ENCODE measurements at places on chromosomes 7 and 10. TPM values are rescaled to one million over a fixed set of nuclear protein-coding genes. Genes with fewer than 3 reads are reported as not detected.

Gene SEM1
- 27.5 TPM for total RNA-seq

DNA sequence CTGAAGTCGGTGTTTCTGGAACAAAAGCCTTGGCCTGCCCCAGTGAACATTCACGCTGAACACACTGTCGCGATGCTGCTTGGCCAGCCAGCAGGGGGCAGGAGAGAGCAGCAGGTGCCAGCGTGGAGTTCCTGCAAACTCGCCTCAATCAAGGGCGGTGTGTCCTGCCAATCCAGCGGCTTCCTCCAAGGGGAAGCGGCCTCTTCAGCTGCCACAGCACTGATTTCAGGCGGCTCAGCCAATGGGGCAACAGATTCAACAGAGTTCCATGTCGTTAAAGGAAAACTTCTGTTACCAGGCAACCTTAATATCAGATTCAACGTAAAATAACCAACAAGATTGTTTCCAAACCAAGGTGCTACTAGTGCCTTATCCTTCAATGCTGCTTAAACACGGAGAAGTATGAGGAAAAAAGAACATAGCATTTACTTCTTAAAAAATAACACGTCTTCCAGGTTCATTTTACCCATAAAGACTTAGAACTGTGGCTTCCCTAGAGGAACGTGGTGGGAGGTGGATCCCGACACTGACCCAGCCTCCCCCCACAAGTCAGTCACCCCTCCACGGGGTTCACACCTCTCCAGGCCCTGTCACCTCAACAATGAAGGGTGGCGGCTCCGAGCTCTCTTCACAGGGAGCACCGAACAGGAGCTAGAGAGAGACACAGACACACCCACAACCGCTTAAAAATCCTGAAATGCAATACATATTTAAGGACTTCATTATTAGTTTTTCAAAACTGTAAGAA lies 178.2 kb downstream of the DIP2C start:
- DNase-seq, result peak; percentile 79

Gene SLC25A40
- total RNA-seq, result 34.5 TPM

- peak; percentile 61 for DNase-seq
Observed at GRCh38 chr10:92142949-92143348, 147.9 kb downstream of the CPEB3 start.

- no peak for DNase-seq
Observed at GRCh38 chr7:49797987-49798660, 24.7 kb downstream of the VWC2 start.

DNA sequence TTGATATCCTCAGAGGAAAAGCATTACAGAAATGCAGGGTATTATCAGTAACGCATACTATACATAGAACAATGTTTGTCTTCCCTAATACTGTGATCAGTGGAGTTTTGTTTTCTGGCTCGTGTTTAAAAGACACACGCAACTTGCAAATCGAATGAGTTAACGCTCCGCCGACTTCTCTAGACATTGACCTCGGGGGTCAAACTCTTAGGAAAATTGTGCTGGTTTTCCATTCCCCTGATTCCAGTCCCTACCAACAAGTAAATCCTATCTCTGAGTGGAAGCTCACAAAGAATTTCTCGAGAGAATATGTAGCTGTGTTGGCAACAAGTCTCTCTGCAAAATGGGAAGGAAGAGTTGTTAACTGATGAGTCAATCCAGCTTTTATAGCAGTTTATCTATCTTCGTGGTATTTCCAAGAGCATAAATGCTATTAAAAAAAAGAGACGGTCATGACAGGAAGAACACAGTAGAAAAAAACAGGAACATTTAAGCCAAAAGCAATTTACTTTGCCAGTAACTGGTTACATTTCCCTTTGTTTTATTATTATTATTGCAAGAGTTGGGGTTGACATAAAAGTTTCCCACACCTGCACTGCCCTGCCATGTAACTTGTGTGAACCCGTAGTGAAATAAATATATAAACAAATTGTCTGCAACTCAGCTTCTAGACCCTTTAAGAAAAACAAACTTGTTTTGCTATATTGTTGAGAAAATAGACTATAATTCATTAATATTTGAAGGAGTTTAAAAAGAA lies 144.4 kb downstream of the ARID5B start:
- peak; percentile 58 for DNase-seq

Gene ZNF488
- total RNA-seq, result not detected

Gene GRM3
- total RNA-seq, result not detected

DNA sequence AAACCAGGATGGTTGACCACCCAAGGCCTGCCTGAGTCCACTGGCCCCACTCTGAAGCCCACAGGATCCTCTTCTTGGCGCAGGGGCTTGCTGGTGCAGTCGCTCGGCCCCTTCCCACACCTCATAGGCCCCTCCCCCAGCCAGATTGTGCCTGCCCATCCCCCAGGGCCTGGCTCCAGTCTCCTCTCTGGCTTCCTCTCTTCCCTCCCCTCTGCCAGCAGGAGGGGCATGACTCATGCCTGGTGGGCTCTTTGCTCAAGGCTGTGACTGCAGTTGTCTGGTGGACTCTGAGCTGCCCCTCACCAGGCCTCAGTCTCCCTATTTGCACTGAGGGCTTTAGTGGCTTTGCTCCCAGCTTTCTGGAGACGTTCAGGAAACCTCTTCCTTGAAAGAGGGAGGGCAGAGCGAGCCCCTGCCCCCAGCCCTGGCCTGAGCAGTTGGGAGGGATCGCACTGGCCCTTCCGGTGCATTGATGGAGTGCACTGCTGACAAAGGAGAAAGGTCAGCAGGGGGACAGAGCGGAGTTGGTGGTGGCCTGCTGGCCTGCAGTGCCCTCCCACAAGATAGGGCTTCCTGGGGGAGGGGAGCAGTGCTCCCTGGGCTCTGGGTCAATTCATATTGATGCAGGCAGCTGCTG lies 60.7 kb downstream of the ZMIZ1 start:
- no peak for DNase-seq

DNA sequence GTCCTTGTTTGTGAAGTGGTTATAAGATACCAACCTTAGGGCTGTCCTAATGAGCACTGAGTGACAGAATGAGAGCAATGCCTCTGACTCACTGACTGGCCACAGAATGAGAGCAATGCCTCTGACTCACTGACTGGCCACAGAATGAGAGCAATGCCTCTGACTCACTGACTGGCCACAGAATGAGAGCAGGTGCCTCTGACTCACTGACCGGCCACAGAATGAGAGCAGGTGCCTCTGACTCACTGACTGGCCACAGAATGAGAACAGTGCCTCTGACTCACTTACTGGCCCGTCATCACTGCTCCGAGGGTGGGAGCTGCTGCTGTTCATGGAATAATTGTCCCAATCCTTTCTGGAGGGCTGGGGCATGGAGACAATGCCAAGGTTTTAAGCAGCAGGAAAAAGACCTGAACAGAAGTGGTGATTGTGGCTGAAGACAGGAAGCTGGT lies 265.2 kb upstream of the PPP2R2D start:
- DNase-seq, result no peak

Gene HOXA4
- total RNA-seq, result 0.24 TPM

GRCh38 chr10:99785646-99786045 lies 3.2 kb downstream of the ABCC2 start:
- DNase-seq, result no peak

DNA sequence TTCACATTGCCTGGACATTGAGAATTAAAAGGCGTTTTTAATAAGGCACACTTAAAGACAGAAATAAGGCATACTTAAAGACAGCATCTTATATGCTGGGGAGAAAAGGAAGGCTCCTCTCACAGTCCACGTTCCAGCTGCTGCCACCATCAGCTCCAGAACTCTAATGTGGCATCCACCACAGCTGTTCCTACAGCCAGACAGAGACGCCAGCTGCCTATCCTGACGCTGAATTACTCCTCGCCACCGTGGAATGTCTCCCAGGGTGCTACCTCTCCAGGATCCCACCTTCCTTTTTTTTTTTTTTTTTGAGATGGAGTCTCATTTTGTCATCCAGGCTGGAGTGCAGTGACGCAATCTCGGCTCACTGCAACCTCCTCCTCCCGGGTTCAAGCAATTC lies 30.8 kb downstream of the SLC37A3 start:
- no peak for DNase-seq

DNA sequence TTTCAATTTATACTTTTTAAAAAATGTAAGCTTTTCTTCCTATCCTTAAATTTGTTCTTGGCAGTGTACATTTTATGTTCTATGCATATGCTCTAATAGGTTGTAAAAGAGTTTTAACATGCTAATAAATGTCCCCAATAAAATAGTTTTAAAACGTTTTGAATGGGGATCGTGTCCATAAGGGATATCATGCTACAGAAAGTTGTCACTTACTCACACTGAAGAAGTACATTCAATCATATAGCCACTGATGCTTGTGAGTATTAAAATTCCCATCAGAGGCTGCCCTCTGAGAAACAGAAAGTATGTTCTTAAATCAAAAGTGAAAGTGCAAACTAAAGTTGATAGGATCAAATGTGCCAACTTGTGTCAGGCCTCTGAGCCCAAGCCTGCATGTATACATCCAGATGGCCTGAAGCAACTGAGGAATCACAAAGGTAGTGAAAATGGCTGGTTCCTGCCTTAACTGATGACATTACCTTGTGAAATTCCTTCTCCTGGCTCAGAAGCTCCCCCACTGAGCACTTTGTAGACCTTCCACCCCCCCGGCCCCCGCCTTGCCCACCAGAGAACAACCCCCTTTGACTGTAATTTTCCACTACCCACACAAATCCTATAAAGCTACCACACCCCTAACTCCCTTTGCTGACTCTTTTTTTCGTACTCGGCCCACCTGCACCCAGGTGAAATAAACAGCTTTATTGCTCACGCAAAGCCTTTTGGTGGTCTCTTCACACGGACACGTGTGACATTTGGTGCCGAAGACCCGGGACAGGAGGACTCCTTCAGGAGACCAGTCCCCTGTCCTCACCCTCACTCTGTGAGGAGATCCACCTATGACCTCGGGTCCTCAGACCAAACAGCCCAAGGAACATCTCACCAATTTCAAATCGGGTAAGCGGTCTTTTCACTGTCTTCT lies 877 bp upstream of the NOD1 start:
- peak; percentile 65 for DNase-seq

Gene CALML3
- total RNA-seq, result not detected

- no peak for DNase-seq
Observed at GRCh38 chr7:132779164-132779563, 202.9 kb upstream of the PLXNA4 start.

DNA sequence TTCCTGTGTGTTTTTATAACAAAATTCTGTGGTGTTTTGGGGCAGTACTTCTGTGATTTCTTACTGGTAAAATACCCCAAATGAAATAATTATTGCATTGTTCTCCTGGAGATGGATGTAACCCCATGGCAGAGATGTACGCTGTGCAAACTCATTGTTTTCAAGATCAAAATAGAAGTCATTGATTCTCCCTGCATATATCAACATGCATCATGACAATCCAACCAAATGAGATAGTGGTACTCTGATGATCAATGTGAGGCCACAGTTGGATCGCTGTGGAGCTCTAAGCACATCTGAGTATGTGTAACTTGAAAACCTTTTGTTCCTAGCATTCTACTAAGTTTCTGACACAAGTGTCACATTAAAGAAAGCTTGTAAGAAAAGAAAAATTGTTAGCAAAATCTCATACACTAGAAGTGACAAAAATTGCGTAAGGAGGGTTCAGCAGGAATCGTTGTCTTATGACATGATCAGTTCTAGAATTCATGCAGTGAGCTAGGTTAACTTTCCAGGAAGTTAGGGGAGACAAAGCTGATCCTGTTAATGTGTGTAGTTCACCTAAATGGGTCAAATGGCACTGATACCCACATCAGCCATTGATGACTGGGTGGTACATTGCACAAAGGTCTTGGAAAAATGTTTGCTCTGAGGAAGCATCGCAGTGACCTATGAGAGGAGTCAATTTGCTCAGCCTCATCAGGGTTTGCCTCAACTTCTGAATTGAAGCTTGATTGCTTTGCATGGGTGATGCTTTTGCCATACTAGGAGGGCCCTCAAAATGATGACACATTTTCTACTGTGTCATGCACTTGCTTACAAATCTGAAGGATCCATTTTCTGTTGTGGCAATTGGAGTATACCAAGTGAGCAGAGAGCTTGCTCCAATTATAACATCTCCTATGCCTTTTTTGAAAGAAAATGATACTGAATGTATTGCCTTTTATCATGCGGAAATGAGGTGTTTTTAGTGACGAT lies 145.1 kb downstream of the PLXDC2 start:
- DNase-seq, result no peak

Gene SMNDC1
- total RNA-seq, result 34.4 TPM

Gene TRA2A
- 184 TPM for total RNA-seq

DNA sequence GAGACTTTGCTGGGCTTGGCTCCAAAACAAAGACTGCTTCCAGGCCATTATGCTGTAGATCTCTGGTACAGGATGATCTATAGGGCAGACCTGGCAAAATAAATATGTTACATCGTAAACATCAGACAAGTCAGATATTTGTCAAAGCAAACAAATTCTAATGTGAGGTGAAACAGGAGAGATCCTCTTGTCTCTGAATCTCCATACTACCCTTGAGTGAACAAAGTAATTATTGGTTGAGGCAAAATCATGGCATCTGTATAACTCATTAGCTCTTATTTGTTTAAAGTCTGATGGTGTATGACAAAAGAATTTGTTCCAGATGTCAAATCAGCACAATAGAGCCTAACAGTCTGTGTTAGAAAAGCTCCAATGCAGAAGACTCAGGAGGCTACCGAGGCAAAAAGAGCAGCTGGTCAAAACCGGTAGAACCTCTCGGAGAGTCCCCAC lies 1291.5 kb downstream of the TYW1 start:
- DNase-seq, result no peak

DNA sequence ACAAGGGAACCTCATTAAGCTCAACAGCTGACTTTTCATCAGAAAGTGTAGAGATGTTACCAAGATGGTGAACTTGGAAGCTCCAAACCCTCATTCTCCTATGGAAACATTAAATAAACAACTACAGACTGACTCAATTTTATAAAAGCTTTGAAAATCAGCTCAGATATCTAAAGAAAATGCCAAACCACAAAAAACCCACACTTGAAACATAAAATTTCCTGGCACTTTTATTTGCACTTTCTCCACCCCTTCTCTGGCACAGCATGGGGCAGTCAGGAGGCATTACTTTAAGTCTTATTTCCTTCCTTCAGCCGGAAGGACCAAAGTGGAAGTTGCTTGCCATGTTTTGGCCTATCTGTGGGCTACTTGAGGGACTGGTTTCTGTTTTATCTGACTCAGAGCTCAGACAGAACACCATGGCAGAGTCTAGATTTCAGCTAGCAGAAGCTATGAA lies 114.7 kb downstream of the ODAD2 start:
- DNase-seq, result no peak

Gene PDGFA
- 1.2 TPM for total RNA-seq

Gene CUBN
- 4.2 TPM for total RNA-seq

GRCh38 chr7:83956104-83956503 lies 238.5 kb downstream of the SEMA3A start:
- DNase-seq, result no peak

Measured in B cell (primary cell).